ENCODE measurements at places on chromosomes 1 and 21. TPM values are rescaled to one million over a fixed set of nuclear protein-coding genes. Genes with fewer than 3 reads are reported as not detected.

The BRWD1 gene
- total RNA-seq = 34.2 TPM

The ST6GALNAC5 gene
- total RNA-seq = 0.62 TPM

The C8A gene
- not detected for total RNA-seq

The AURKAIP1 gene
- total RNA-seq = 268 TPM

The PPCS gene
- total RNA-seq = 31.1 TPM

The TSEN15 gene
- 27.2 TPM for total RNA-seq

The SPRR1B gene
- total RNA-seq = not detected

The SELP gene
- total RNA-seq = 7.4 TPM

DNA sequence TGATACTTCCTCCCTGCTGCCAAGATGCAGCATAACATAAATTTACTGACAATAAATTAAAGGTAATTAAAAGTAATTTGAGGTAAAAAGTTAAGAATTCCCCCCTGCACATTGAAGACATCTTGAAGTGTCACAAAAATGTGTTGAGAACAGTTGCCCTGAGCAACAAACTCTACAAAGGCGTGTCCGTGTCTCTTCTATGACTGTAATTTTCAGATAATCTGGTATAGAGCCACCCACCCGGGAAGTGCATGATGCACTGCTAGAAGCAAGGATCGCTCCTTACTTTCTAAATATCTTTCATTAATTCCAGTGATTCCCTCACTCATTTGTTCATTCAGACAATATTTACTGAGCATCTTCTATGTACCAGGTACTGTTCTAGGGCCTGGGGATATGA, 11.0 kb upstream of the CASQ1 start:
- no peak for DNase-seq

- no peak for DNase-seq
Measured at GRCh38 chr1:233340966-233341516, 13.5 kb downstream of the MAP3K21 start.

GRCh38 chr1:40389871-40390560, 16.5 kb downstream of the SMAP2 start:
- no peak for DNase-seq

DNA sequence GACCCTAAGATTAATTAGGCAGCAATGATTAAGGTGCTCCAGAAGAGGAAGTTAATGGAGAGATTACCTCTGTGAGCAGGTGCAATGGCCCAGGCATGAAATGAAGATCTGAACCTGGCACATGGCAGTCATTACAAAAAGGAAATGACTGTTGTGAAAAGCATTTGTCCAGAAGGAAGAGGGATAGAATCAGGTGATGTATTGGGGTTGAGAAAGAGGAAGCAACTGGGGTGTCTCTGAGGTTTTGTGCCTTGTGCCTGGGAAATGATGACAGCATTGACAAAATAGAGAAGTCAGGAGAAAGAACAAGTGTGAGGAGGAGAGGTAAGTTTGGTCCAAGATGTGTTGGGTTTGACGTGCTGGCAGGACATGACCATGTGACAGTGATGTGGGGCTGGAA, 5.6 kb downstream of the CRCT1 start:
- DNase-seq = no peak

DNA sequence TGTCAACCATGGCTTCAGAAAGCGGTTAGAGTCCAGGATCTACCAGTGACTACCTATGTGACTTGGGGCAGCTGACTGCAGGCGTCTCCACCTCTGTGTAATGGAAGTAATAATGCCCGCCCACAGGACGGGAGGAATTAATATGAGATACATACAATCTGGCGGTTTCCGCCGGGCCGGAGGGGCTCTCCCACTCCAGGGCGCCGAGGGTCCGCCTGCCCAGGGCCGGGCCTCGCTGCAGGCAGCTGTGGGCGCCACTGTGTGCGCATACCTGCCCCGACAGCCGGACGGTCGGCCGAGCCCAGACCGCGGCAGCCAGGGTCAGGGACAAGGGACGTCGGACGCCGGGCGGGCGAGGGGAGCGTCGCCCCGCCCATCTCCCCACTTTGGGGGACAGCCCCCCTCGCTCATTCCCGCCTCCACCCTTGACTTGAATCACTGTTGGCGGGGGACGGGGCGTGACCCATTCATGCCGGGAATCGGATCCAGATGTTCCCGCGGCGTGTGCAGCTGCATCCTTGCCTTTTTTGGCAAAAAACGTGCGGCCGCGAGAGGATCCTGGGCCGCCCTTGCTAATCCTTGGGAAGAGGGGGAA, 6.0 kb upstream of the SF3A3 start:
- peak; percentile 91 for DNase-seq

DNA sequence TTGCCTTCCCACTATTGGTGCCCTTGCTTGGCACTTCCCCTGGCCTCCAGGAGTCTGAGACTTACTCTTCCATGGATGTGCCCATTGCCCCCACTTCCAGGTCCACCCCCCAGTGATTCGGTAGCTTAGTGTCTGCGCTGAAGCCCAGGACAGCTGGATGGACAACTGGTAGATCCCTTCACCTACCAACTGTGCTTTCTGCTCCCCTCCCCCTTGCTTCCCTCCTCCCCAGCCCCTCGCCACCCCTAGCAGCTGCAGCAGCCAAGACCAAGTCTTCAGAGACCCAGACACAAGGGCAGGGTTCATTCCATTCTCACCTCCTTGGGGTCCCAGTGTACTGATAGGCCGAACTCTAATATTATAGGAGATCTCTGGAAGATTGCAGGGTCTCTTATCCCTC, 6.9 kb downstream of the LMNA start:
- no peak for DNase-seq

- peak; percentile 72 for DNase-seq
Measured at GRCh38 chr1:145714524-145715111, 4.7 kb upstream of the CD160 start.

GRCh38 chr1:193120604-193121166, 1.1 kb upstream of the CDC73 start:
- no peak for DNase-seq

DNA sequence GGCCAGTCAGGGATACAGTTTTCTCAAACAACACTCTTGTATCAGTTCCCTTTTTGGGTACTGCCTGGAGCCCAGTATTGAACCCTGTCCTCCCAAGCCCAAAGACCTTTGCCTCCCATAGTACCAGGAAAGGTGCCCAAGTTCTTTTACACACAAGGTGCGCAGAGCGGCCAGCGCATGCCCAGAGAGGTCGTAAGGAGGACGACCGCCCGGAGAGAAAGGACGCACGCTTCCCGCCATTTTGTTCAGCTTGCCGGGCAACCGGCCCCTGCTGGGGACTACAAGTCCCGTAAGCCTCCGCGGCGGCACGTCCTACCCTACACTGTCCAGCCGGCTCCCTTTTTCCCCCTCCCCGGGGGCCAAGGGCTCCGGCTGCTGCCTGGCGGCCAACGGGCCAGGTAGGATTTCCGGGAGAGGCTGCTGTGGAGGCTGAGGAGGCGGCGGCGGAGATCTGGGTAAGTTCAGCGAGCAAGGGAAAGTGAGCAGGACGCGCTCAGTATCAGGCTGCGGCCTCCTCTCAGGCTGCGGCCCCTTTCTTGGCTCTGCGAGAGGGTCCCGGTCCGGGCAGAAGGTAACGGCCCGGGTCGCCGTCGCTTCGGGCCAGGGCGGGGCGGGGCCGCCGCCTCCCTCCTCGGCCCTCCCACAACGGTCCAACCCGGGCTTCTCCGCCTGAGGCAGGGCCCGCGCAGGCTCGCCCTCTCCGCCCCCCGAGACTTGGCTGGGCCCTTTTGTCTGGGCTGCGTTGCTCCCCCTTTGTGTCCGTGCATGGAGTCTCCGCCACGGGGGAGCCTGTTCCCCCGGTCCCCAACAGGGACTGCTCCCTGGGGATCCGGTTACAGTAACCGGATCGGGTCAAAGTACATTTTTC, at the start of gene PHACTR4:
TSS of gene PHACTR4 (plus strand) at position 370 of the 868 bp plus-strand sequence. CDS start 37,708 bp downstream, outside the sequence.
- peak; percentile 95 for DNase-seq

GRCh38 chr1:41327383-41327999, 33.7 kb upstream of the FOXO6 start:
- no peak for DNase-seq

GRCh38 chr21:26503414-26503813, 69.7 kb downstream of the CYYR1 start:
- no peak for DNase-seq

DNA sequence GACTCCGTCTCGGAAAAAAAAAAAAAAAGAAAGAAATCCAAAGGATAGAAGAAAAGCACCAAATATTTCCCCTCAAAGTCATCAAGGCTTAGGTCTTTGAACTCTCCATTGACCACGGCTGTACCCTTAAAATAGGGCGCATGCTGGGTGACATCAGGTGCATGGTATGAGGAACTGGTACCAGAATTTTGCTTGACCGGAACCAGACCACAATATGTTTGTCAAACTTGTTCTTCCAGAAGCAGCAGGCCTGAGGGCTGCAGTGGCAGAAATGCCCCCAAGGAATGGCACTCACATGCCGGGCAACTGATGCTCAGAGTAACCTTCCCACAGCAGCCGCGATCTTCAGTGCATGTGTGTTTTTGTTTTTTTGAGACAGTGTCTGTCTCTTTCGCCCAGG, 21.0 kb downstream of the RCC1 start:
- DNase-seq = no peak

GRCh38 chr1:172758259-172758658, 99.4 kb downstream of the FASLG start:
- no peak for DNase-seq

- no peak for DNase-seq
Measured at GRCh38 chr1:38686927-38687255, 172.7 kb downstream of the RRAGC start.

DNA sequence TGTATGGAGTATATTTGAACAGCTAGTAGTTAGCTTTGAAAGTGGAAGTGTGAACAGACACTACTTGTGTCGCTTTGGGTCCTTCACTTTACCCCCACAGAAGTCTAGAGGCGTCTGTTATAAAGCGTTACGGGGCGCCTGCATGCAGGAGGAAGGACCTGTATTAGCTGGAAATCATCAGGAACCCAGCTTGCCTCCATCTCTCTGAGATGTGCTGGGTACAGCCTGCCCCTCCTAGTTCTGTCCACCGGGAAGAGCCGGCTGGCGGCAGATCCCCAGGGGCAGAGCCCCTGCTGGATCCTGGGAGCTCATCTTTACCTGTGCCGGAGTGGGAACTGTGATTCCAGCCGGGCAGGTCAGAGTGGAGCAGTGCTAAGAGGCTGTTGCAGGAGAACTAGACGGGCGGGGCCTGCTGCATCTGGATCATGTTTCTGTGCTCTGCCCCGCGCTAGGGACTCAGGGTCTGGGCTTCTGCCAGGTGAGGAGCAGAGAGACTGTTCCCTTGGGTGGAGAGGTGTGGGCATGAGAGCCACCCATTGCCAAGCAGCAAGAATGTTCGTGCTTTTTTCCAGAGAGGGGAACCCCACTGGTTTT, 22.3 kb upstream of the SPSB1 start:
- DNase-seq = peak; percentile 75

- no peak for DNase-seq
Measured at GRCh38 chr1:21517161-21517589, 8.0 kb downstream of the ALPL start.
